ENCODE measurements at places on chromosomes 7 and 10. TPM values are rescaled to one million over a fixed set of nuclear protein-coding genes. Genes with fewer than 3 reads are reported as not detected.
A peak's percentile ranks its signal among the peaks of the same experiment; 100 is the strongest.

DNA sequence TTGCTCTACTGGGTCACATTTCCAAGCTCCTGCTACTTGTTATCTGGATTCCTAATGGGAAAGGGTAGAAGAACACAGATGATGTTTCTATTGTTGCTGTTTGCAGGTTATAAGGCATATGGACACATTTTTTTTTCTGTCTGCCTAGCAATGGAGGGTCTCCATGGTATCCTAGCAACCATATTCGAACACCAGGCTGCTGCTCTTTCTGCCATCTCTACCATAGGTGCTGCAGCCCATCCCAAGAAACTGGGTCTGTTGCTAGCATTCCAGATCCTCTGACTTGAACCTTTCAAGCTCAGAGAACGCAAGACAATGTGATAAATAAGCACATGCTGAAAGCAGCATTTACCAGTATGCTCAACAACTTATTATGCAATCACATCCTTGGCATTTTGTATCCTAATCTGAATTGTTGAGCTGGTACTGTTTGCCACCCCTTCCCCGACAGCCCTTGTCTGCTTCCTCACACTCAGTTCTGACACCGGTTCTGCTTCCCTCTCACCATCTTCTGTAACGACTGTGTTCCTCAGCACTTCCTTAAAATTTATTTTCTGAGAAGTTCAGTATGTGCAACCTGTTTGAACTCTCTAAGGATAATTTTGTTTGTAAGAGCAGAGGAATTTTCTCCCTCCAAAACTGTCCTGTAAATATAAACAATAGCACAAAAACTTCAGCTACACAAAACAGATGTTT, 6.2 kb downstream of the PRKG1 start:
- no peak overlapping the region for H3K27ac ChIP-seq
- DNase-seq = no peak
- no peak overlapping the region for H3K4me3 ChIP-seq
- H3K4me1 ChIP-seq = peaks cover 9% of the 10 kb centered on the region
- peaks cover 10% of the 10 kb centered on the region for H3K27me3 ChIP-seq

- no peaks in the 10 kb centered on the region for H3K4me1 ChIP-seq
- no peak for DNase-seq
- no peak overlapping the region for H3K27ac ChIP-seq
- peaks cover 2% of the 10 kb centered on the region for H3K36me3 ChIP-seq
Measured at GRCh38 chr10:70599791-70600190, 2.8 kb downstream of the PRF1 start.

GRCh38 chr7:18119985-18120384, 92.3 kb upstream of the PRPS1L1 start:
- no peak for DNase-seq
- no peaks in the 10 kb centered on the region for H3K36me3 ChIP-seq
- no peak overlapping the region for H3K27ac ChIP-seq

DNA sequence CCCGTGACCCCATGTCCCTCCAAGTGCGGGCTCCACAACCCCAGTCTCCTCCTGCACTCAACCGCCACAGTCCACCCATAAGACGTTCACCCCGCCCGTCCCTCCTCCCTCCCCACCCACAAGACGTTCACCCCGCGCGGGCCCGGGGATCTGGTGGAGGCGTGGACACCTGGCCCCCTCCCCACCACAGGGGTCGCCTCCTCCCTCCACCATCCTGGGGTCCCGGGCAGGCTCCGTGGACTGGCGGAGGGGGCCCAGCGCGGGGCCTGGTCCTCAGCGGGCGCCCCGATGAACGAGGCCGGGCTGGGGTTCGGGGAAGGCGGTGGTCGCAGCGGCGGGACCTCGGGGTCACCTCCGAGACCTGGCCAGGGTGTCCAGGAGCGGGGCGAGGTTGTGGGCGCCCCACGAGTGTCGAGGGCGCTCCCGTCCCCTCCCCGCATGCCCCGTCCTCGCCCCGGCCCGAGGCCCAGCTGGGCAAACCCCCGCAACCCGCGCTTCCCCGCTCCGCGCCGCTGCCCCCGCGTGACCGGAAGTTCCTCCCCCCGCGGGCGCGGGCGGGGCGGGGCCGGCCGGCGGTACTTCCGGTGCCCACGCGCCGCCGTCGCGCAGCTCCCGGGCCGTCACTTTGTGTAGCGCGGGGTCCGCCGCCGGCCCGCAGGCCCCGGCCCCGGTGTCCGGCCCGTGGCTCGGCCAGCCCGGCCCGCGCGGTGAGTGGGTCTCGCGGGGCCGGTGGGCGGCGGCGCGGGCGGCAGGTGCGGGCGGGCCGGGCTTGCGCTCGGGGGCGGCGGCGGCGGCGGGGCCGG, at the start of gene ZNF316:
Gene ZNF316 (plus strand): TSS at position 578 of the 803 bp plus-strand sequence. CDS start 5,092 bp downstream, outside the sequence.
- H3K27ac ChIP-seq = peak within 1 kb of the TSS; percentile 75
- H3K27me3 ChIP-seq = no peaks in the 10 kb centered on the region
- H3K4me3 ChIP-seq = peak within 1 kb of the TSS; percentile 76
- no peaks in the 10 kb centered on the region for H3K36me3 ChIP-seq
- H3K4me1 ChIP-seq = no peaks in the 10 kb centered on the region

DNA sequence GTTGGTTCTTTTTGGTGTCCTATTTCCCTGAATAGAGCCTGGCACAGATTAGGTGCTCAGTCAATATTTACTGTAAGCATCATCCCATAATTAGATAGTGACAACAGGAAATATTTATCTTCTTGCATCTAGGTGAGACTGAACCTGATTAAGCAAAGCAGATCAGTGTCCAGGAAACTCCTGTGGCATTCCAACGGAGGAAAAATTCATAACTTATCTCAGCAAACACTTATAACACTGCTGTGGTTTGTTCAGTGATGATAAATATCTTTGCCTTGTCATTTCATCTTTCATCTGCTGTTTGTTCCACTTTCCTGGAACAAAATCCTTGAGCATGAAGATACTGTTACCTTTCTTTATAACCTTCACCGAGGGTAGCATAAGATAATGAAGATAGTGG, 1160.3 kb upstream of the AUTS2 start:
- DNase-seq = no peak
- no peak overlapping the region for H3K27ac ChIP-seq
- H3K4me1 ChIP-seq = no peaks in the 10 kb centered on the region
- H3K4me3 ChIP-seq = no peak overlapping the region
- no peaks in the 10 kb centered on the region for H3K36me3 ChIP-seq

- no peaks in the 10 kb centered on the region for H3K4me1 ChIP-seq
- no peak overlapping the region for H3K27ac ChIP-seq
- H3K4me3 ChIP-seq = no peak overlapping the region
- no peak for DNase-seq
- H3K36me3 ChIP-seq = peaks cover 54% of the 10 kb centered on the region
- no peaks in the 10 kb centered on the region for H3K27me3 ChIP-seq
Measured at GRCh38 chr7:98223898-98224700, 12.9 kb downstream of the BHLHA15 start.

DNA sequence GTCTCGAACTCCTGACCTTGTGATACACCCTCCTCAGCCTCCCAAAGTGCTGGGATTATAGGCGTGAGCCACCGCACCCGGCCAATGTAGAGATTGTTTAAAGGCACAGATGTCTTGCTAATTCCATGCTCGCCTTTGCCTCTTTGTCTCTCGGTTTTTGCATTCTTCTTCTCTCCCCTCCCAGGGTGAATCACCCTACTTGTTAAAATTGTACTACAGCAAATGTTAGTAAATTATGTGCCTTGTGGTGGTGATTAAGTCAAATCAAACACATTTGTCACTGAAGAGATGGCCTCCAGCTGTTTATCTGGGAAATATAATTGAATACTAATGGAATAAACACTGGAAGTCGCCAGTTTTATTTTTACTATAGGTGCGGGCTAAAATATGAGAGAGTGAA, 384.4 kb upstream of the AUTS2 start:
- H3K36me3 ChIP-seq = no peaks in the 10 kb centered on the region
- no peak for DNase-seq
- H3K4me1 ChIP-seq = no peaks in the 10 kb centered on the region

NCF1 gene
- polyA plus RNA-seq = 3.6 TPM

CPXM2 gene
- 1.6 TPM for polyA plus RNA-seq

SDK1 gene
- not detected for polyA plus RNA-seq

OR2A1 gene
- polyA plus RNA-seq = 0.04 TPM
